Osteoblast (primary cell): ENCODE measurements at places on chromosomes 12 and 14.

- H3K36me3 ChIP-seq, result no peaks in the 10 kb centered on the region
- DNase-seq, result no peak
- no peaks in the 10 kb centered on the region for H3K4me1 ChIP-seq
- peaks cover 46% of the 10 kb centered on the region for H3K27me3 ChIP-seq
- no peak overlapping the region for H3K27ac ChIP-seq
- H3K4me3 ChIP-seq, result no peak overlapping the region
Observed at GRCh38 chr14:100778526-100778882, 47.4 kb upstream of the MEG3 start.

GRCh38 chr12:15209782-15210181 lies 11.4 kb downstream of the RERG start:
- peak; percentile 49 for DNase-seq
- peaks cover 8% of the 10 kb centered on the region for H3K4me1 ChIP-seq

- no peak overlapping the region for H3K27ac ChIP-seq
- peaks cover 40% of the 10 kb centered on the region for H3K27me3 ChIP-seq
- DNase-seq, result peak; percentile 44
- H3K36me3 ChIP-seq, result no peaks in the 10 kb centered on the region
- no peak overlapping the region for H3K4me3 ChIP-seq
Observed at GRCh38 chr14:61385002-61385685, 63.8 kb downstream of the PRKCH start.

DNA sequence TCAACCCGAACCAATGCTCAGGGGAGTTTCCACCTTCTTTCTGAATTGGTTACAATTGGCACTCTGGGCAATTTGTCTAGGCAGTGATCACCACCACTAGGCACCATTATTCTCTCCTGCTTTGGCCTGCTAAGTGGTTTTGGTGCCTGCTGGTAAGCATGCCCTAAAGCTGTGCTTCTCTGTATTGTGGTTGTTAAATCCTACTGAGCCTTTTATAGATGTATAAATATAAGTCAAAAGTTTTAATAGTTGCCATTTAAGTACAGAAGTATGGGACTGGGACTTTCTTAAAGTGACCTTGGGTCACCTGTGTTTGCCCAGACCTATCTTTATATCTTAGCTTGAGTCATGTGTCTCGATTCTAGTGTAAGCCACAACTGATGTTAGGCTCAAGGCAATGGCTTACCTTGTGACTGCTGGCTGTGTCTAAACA lies 475.9 kb downstream of the SLC16A7 start:
- H3K27me3 ChIP-seq, result no peaks in the 10 kb centered on the region
- no peaks in the 10 kb centered on the region for H3K36me3 ChIP-seq
- no peak overlapping the region for H3K27ac ChIP-seq
- H3K4me3 ChIP-seq, result no peak overlapping the region
- no peak for DNase-seq
- H3K4me1 ChIP-seq, result no peaks in the 10 kb centered on the region

DNA sequence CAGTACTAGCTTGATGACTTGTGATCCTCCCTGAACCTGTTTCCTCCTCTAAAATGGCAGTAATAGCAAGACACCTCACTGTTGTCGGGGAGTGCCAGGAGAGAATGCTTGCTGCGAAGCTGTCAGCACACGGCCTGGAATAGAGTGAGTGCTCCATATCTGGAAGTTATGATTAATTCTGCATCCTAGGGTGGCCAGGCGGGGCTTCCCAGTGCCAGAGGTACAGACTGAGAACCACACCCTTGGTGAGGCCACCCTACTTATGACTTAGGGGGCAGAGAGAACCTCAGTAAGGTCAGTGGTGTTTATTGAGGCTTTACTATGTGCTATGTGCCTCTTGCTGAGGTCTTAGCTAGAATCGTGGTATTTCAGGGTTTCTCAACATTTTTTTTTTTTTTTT lies 20.1 kb downstream of the MORN3 start:
- no peak overlapping the region for H3K27ac ChIP-seq
- H3K36me3 ChIP-seq, result no peaks in the 10 kb centered on the region
- H3K4me1 ChIP-seq, result no peaks in the 10 kb centered on the region
- H3K4me3 ChIP-seq, result no peak overlapping the region
- DNase-seq, result no peak

DNA sequence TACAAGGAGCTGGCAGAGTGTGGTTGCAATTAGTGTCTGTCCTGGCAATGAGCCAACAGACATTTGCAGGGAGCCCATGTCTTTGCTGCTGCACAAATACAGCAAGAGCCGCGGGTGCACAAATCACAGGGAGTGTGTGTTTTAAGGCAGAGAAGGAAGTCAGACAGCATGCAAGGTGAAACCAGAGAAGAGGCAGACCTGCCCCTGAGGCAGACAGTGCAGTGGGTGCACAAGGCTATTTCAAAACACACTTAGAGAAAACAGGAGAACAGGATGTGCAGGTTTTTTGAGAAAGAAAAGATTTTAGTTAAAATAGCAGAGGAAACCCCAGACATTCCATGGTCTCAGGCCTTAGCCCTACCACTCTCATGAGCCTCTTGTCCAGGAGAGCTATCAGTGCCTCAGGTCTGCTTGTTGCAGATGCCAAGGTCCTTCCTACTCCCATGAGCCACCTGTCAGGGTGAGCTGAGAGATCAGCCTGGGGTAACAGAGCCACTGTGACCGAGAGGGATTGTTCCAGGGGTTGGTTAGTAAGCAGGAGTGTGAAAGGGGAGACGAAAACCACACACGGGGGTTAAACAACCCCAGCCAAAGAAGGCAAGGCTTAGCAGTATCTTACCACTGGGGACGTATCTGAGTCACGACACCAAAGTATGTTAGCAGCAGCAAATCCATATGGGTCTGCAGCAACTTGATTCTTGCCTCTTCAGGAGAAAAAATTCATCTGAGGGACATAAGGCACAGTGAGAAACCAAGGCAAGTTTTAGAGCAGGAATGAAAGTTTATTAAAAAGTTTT lies 78.1 kb downstream of the C14orf132 start:
- no peaks in the 10 kb centered on the region for H3K27me3 ChIP-seq
- no peaks in the 10 kb centered on the region for H3K36me3 ChIP-seq
- no peak for DNase-seq

GRCh38 chr12:100643246-100643645 lies 69.8 kb downstream of the GAS2L3 start:
- no peak for DNase-seq
- no peaks in the 10 kb centered on the region for H3K36me3 ChIP-seq
- no peaks in the 10 kb centered on the region for H3K27me3 ChIP-seq
- H3K4me1 ChIP-seq, result no peaks in the 10 kb centered on the region
- H3K27ac ChIP-seq, result no peak overlapping the region

DNA sequence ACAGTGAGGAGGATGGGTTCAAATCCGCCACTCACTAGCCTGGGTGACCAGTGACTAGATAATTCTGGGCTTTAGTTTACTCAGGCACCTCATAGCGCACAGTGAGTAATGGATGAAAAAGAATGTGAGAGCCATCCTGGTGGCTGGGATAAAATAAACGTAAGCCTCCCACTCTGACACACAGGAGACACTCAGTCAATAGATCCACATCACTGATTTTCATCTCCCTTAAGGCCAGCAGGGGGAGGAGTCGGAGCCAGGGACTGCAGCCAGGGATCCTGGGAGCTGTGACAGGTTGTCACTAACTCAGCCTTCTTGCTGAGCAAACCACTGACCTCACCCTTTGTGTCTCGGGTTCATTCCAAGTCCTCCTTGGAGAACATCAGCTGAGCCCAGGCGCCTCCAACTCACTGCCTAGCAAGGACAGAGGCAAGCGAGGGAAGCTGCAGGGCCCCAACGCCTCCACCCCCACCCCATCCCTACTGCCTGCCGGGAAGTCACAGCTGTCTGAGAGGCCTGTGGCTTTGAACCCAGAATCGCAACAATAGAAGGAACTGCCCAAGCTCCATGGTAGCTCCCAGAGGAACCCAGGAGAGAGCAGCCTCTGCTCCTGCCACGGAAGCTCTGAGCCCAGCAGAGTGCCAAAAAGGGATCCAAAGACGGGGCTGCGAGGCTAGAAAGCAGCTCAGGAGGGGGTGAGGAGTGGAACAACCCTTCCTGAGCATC lies 30.7 kb downstream of the PXN start:
- no peaks in the 10 kb centered on the region for H3K36me3 ChIP-seq
- no peaks in the 10 kb centered on the region for H3K27me3 ChIP-seq
- H3K4me1 ChIP-seq, result peaks cover 88% of the 10 kb centered on the region
- peak; percentile 95 for DNase-seq
- peak overlapping the region; percentile 22 for H3K4me3 ChIP-seq
- H3K27ac ChIP-seq, result peak overlapping the region; percentile 97
